ENCODE measurements at places on chromosomes 2 and 18.

GRCh38 chr2:72895759-72896281 lies 8.6 kb downstream of the SPR start:
- no peak for DNase-seq

DNA sequence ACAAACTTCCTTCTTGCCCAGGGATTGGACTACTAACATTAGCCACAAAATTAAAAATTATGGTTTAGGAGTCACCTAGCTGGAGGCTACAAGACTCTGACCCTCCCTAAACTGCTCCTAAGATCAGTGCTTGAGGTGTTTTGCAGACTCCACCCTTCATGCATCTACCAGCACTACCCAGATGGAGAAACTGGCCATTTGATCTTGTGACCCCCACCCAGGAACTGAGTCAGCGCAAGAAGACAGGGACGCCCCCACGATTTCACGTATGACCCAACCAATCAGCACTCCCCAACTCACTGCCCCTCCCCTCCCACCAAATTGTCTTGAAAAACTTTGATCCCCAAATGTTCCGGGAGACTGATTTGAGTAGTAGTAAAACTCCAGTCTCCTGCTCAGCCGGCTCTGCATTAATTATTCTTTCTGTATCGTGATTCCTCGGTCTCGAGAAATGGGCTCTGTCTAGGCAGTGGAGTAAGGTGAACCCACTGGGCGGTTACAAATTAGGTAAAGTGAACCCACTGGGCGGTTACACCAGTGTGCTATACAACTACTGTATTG lies 40.1 kb upstream of the CCDC88A start:
- no peak for DNase-seq

DNA sequence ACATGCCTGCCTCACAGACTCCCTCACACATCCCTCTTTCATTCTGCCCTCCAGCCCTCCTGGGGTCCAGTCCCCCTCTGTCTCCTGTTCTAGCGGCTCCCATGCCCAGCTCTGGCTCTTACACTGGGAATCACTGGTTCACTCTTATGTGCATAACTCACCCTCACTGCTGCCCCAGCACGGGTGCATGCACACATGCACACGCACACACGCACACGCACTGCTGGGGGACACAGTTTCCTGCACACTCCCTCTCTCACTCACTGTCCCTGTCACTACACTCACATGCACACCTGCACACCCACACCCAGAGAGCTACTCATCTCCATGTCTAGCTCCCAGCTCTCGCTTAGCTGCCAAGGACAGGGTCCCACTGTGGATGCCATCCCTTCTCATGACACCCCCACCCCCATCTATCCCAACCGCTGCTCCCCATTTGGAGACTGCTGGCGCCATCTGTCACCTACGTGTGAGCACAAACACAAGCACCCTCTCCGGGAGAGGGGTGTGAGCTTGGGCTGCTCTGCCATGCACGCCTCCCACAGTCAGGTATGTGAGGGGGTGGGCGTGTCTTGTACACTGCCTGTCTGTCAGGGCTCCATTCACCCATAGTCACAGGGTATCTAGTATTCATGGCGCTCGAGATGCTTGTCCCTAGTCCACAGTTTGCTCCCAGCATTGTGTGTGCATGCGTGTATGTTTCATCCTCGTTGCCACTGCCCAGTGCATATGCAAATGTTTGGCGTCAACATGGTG lies 1.8 kb downstream of the ASIC4 start:
- no peak for DNase-seq

- DNase-seq = no peak
Measured at GRCh38 chr2:16019060-16019480, 78.7 kb downstream of the MYCN start.

- no peak for DNase-seq
Measured at GRCh38 chr2:17540093-17540812, at the start of gene VSNL1. VSNL1 (plus strand) TSS chr2:17540696; CDS start chr2:17592075, 51,379 bp downstream.

DNA sequence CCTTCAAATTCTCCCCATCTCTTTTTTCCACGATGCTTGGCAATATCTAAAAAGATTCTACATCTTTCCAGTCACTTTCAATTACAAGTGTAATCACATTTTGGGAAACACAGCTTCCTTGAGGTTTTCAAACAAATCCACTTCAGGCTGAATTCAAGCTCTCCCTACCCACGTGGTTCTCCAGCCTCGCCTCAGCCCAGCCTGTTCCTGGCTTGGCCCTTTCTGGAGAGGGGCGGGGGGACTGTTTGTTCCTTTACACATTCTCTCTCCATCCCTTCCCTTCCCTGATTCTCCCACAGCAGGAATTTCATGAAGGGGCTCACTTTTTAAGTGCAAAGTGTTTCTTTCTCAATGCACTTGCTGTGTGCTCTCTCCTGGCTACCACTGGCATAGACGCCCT lies 226.3 kb upstream of the SOX11 start:
- DNase-seq = no peak

DNA sequence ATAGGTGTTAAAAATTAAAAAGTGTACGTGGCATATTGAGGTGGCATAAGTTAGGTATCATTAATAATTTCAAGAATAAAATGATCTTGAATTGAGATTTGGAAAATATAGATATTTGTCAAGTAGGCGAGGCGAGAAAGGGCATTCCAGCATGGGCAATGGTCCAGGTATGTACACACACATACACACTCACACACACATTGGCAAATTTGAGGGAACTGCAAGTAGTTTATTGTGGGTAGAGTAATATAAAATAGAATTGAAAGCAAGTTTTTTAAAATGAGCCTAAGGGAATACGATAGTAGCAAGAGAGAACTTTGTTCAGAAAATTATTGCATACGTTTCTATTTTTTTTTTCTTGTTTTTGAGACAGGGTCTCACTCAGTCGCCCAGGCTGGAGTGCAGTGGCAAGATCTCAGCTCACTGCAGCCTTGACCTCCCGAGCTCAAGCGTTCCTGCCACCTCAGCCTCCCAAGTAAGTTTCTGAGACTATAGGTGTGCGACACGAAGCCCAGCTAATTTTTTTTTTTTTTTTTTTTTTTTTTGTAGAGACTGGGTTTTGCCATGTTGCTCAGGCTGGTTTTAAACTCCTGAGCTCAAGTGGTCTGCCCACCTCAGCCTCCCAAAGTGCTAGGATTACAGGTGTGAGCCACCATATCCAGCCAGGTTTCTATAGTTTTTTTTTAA lies 96.7 kb upstream of the SLC39A10 start:
- no peak for DNase-seq

GRCh38 chr2:186347472-186347871 lies 138.6 kb upstream of the ZC3H15 start:
- no peak for DNase-seq

DNA sequence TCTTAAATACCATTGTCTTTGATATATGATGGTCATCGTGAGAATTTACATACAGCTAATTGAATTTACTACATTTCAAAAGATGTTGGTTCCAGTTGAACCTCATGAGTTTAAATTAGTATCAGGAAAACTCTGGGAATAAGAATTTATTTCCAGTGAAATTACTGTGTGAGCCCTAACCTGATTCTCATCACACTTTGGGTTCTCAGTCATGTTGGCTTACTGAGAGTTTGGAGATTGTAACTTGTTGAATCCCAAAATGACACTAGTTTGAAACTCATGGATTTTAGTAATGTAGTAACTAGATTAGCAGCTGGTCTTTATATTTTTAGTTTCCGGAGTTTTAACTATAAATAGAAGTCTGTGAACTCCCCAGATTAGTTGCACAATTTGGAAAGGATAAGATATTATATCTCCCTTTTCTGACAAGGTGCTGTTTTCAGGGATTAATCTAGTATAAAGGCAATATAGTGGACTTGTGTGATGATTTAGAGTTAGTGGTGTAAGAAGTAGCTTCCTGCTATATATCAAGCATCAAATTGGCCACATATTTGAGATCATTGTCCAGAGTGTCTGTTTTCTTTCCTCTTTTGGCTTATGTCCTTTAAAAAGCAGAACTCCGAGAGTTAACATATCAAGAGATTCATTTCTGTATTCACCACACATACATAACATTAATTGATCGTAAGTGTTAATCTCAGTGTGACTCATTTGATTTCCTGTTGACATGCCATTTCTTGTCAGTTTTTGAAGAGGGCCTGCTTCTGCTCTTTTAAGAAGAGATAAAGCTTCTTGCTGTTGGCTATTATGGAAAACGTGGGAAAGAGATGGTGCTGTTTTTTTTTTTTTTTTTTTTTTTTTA lies 15.7 kb downstream of the NDUFV2 start:
- no peak for DNase-seq

- no peak for DNase-seq
Measured at GRCh38 chr18:6591491-6591890, 138.0 kb upstream of the ARHGAP28 start.

DNA sequence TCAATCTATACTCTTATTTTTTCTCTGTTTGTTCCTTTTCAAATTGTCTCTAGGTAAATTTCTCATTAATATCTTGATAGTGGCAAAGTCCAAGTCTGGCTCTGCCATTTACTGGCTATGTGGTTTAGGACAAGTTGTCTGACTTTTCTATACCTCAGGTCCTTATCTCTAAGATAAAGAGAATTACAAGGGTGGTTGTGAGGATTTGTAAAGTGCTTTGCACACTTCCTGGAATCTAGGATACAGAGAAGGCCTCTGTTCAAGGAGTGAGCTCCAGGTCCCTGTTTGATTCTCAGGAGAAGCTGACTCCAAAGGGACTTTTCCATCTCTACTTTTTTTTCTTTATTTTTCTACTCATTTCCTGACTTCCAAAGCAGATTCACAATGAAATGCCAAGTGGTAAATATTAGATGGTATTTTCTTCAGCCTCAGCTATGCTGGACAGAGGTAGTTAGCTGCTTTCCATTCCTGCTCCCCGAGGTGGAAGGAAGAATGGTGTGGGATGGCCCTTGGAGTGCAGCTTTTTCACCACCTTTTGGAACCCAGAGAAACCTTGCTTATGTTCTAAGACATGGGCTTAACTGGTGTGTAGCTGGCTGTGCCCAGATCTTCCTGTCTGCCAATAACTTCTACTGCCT lies 90.5 kb downstream of the GALNT1 start:
- no peak for DNase-seq

- no peak for DNase-seq
Measured at GRCh38 chr2:28958689-28959088, 22.4 kb upstream of the TOGARAM2 start.
